ENCODE measurements at places on chromosomes 5 and 9. TPM values are rescaled to one million over a fixed set of nuclear protein-coding genes. Genes with fewer than 3 reads are reported as not detected.

Gene BTNL9
- total RNA-seq, result 41.5 TPM

Gene TLE1
- total RNA-seq, result 49.5 TPM

DNA sequence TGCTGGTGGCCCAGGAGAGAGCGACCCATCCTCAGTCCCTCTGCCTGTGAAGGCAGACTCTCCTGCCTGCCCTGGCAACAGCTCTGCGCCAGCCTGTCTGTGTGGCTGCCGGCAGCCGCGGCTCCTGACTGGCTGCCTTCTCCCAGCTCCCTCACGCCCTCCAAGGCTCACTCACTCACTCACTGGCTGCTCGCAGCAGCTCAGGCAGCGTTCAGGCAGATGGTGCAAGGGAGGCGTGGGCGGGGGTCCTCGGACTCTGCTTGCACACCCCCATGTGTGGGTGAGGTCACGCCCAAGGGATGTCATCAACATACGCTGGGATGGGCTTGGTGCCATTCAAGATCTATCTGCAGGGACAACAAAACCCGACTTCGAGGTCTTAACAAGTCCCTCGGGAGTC, 66.7 kb downstream of the DAB2IP start:
- no peak for DNase-seq

DNA sequence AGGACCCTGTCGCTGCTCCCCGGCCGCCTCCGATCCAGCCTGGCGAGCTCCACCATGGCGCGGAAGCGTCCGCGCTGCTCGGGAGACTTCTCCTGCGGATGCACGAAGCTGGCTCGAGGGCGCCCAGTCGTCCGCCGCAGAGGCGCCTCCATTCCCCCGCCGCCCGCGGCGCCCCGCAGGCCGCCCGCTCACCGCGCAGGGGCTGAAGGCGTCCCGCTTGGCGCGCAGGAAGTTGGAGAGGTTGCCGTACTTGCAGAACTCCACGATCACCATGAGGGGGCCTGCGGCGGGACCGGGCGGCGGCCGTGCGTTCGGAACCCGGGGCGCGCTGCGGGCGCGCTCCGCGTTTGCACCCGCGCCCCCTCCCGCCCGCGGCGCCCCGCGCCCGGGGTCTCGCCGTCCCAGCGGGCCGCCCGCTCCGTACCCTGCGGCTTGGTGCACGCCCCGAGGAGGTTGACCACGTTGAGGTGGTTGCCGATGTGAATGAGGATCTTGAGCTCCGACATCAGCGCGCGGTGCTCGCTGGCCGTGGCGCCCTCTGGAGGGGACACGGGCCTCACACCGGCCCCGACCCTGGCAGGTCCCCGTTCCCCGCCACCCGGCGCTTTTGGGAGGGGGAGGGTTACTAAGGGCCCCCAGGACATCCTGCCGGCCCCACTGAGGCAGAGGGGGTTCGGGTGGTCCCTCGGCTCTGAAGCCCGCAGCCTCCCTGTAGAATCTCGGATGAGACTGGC, 27.7 kb upstream of the SCGB3A1 start:
- no peak for DNase-seq

GRCh38 chr5:57662991-57663390, 180.4 kb upstream of the ACTBL2 start:
- no peak for DNase-seq
